ENCODE measurements at places on chromosomes 11 and 22.

DNA sequence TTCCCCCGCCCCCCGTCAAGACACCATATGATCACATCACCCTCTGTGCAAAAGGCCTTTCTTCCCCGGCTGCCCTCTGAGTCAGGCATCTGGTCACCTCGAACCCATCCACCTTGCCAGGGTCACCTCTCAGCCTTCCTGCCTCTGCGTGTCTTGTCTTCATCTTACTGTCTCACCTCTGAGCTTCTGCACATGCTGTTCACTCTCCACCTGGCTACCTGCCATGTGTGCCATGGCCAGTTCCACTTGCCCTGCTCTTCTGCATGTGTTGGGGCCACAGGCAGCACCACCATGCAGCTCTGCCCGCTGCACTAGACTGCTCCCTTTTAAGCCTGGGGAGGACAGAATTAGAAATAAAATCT lies 9.8 kb downstream of the ZNF74 start:
- DNase-seq: no peak

DNA sequence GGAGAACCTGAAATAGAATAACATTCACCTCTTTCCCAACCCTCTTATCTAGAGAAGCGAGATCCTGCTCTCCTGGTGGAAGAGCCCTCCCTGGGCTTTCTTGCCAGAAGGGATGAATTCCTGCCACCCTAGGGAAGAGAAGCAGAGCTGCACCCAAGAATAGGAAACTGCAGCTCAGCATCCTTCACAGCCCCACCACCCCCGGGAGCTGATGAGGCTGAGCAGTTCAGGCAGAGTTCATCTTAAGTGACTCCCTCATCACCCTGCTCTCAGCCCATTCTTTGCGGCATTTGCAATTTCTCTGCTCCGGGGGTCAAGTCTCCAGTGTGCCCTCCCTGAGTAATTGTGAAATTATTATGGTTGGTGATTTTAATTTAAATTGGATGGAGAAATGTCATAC lies 514.9 kb downstream of the BUD13 start:
- DNase-seq: no peak

GRCh38 chr11:69296890-69297786 lies 3.2 kb downstream of the MYEOV start:
- DNase-seq: peak; percentile 85

- DNase-seq: no peak
Measured at GRCh38 chr11:16337421-16338213, 18.7 kb downstream of the SOX6 start.

DNA sequence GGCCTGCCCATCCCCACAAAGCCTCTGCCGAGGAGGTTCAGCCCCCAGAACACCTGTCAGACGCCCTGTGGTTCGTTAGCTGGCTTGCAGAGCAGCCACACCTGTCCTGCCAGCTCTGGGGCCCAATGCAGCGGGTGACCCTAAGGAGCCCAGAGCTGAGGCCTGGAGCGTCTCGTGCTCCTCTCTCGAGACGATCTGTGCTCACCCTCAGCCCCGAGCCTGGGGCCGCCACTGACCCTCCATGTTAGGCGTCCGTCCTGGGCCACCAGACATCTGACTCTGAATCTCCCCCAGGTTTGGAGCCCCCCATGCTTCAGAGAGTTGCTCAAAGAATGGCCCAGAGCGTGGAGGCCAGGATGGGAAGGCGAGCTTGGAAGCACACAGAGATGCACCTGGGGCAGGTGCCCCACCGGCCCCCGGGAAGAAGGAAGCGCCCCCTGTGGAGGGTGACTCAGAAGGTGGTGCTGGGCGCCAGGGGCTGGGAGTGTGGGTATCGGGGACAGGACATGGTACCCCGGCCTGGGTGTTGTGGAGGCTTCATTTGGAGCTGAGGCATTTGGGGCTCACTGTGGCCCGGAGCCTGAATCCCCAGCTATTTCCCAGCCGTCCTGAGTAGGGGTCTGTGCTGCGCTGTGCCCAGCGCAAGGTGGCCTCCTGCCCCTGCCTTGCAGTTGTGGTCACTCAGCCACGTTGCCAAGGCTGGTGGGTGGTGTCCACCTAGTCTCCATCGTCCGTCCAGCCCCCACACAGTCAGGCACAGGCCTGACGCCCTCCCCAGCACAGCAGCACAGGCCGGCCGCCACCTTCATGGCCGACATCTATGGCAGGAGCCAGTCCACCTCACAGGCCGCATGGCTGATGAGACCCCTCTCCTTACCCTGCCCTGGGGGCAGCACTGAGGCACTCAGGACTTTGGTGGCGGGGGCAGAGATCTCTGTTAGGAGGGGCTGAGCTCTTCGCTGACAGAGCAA lies 36.2 kb downstream of the SBF1 start:
- DNase-seq: no peak

- DNase-seq: peak; percentile 91
Measured at GRCh38 chr22:37561212-37562048, 1.1 kb downstream of the CDC42EP1 start.

- DNase-seq: no peak
Measured at GRCh38 chr11:78161962-78162371, 22.5 kb upstream of the ALG8 start.

DNA sequence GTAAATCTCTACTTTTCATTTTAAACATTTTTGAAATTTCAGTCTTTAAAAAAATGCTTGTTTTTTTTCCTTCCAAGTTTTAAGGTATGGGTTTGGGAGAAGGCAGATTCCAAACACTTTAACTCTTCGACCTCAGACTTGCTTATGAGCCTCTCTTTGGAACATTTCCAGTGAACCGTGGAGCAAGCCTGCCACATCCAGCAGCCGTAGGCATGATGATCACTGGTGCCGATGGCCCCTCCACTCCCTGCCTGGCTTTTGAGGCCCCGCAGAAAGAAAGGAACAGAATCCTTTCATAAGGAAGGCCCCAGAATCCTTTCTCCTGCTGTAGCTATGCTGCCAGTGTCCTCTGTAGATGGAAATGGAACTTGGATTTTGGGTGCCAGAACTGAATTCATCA lies 50.7 kb downstream of the BMAL1 start:
- DNase-seq: no peak

- DNase-seq: no peak
Measured at GRCh38 chr11:43947003-43947500, 4.6 kb downstream of the C11orf96 start.

DNA sequence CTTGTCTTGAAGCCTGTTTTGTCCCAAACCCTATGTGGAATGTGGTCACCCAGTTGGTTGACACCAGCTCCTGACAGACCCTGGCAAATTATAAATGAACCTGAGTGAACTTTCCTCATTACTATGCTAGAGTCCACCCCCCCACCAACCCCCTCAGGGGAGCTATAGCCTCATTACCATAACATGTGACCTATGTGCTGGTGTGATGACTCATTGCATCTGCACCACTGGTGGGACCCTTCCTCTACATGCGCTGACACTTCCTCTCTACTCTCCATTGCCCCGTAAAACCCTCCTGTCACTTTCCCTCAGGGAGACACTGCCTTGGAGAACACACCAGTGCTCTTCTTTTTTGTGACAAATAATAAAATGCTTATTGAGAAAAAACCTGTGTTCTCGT lies 105.0 kb upstream of the SESN3 start:
- no peak for DNase-seq

DNA sequence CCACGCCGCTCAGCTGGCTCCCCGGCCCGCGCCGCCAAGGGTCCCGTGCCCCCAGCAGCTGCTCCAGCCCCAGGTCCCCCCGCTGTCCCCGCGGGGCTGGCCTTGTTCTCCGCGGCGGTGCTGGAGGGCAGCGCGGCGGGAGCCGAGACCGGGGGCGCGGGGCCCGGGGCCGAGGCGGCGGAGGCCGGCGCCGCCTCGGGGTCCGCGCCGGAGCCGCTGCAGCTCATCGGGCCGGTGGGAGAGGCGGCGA lies 128 bp downstream of the TAF10 start:
- DNase-seq: no peak

DNA sequence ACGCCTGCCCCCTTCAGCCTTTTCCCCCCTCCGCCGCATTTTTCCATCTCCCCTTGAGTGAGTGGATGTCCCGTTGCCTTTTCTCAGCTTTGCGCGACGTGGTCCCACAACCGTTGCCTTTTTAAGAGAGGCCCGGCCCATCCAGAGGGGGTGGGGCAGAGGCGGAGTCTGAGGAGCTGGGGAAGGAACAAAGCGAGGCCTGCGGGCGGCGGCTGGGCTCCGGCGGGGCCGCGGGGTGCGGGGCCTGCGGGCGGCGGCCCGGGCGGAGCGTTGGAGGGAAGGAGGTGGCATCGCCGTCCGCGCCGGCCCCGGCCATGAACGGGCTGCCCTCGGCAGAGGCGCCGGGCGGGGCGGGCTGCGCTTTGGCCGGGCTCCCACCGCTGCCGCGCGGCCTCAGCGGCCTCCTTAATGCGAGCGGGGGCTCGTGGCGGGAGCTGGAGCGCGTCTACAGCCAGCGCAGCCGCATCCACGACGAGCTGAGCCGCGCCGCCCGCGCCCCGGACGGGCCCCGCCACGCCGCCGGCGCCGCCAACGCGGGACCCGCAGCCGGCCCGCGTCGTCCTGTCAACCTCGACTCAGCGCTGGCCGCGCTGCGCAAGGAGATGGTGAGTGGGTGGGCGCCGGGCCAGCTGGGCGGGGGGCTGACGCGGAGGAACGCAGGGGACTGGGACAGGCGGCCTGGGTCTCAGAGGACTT lies at the start of gene FAM89B:
Gene FAM89B, plus strand, starts transcription at position 183 of the 696 bp plus-strand sequence. Its CDS starts 132 bp downstream, at position 315.
- DNase-seq: peak; percentile 87

GRCh38 chr22:33076343-33076742 lies 18.2 kb upstream of the SYN3 start:
- no peak for DNase-seq

- DNase-seq: peak; percentile 43
Measured at GRCh38 chr11:113806406-113806805, 26.8 kb downstream of the CLDN25 start.

GRCh38 chr22:47574556-47574955 lies 812.1 kb downstream of the TBC1D22A start:
- DNase-seq: no peak

- DNase-seq: no peak
Measured at GRCh38 chr11:114384487-114384886, 15.8 kb downstream of the C11orf71 start.

GRCh38 chr11:45568049-45568448 lies 97.4 kb downstream of the CHST1 start:
- no peak for DNase-seq

DNA sequence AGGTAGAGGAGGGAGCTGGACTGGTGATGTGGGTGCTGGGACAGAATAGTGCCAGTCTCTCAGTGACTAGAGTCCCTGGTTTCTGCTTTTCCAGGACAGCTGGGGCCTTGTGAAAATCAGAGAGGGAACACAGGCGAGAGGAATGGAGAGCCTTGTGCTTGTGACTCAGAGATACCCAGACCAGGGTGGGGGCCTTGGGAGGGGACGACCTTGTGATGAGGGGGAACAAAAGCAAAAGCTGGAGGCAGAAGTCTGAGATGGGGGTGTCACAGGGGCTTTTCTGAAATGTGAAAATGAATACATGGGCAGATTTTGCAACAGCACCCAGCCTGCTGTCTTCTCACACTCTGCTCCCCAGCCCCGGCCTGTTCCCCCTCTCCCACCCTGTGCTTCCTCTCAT lies 3.4 kb upstream of the NR1H3 start:
- no peak for DNase-seq

DNA sequence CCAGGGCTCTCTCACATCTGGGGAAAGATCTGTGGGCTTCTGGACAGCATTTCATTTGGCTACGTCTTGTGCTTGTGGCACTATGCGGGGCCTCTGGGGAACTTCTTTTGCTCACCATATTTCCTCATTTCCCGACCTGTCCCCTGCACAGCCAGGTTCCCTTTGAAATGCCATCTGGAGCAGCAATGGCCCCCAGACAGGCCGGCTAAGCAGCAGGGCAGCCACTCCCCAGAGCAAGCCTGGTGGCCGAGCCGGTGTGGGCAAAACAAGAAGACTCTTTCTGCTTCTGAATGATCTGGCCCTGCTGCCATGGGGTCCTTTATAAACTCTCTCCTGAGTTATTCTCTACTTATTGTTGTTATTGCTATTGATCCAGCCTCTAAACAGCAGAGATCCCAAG lies 190.7 kb upstream of the NECTIN1 start:
- DNase-seq: no peak

DNA sequence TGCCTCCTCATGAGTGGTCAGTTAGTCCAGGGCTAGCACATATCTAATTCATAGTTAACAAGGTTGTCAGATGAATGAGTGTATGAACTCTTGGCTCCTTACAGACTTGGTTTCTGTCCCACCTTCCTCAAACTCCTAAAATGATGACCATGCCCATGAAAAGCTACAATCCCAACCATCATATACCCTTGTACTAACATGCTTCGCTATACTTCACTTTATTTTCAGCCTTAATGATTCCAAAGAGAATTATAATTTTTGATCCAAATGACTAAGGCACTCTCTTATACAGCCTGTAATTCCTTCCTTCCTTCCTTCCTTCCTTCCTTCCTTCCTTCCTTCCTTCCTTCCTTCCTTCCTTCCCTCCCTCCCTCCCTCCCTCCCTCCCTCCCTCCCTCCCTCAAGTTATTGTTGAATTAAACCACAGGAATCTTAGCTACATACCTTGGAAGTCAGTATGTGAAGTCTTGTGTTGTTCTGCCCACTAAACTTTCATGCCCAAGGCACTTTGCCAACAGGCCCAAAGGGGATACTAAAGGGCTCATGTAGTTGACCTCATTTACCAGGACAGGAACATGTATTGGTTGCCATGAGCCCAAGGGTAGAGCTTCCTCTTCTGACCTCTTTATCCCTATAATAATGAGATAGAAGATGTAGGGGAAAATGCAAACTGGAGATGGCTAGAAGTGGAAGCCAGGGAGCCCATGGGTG lies 37.4 kb downstream of the CALCA start:
- no peak for DNase-seq

DNA sequence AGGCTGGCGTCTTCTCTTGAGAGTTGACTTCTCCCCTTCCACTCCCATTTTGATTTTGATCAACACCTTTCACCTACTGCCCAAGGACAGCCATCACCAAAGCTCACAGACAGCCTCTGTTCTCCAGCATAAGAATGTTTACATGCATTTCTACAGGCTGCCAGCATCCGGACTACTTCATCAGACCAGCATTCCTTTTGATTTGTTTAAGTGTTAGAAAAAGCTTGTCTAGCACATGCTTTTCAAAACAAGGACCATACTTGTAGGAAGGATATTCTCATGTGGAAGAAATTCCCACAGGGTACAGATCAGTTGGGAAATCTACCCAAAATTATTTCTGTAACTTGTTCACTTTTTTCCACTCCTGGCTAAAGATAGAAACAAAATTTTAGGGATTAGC lies 6.2 kb upstream of the KCNA4 start:
- DNase-seq: no peak

DNA sequence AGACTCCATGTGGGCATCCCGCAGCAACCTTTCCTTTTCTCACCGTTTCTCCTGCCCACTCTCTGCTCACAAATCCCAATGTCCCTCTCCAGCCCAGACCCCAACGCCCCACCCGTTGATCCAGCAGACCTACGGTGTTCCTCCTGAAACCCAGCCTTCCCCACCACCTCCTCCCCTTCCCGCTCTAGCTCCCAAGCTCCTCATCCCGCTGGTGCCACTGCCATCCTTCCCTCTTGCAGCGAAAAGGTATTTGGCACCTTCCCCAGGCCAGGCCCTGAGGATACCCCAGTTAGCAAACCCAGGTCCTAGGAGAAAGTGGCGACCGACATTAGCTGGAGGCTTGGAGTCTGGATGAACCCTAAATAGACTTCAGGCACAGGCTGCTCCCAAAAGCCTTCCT lies 84.0 kb upstream of the RTL6 start:
- no peak for DNase-seq

Data from GM20000 (cell line).